Activated CD8-positive, alpha-beta memory T cell treated with anti-CD3 and anti-CD28 coated beads for 1 hour (primary cell): ENCODE measurements at places on chromosomes 4 and X.

DNA sequence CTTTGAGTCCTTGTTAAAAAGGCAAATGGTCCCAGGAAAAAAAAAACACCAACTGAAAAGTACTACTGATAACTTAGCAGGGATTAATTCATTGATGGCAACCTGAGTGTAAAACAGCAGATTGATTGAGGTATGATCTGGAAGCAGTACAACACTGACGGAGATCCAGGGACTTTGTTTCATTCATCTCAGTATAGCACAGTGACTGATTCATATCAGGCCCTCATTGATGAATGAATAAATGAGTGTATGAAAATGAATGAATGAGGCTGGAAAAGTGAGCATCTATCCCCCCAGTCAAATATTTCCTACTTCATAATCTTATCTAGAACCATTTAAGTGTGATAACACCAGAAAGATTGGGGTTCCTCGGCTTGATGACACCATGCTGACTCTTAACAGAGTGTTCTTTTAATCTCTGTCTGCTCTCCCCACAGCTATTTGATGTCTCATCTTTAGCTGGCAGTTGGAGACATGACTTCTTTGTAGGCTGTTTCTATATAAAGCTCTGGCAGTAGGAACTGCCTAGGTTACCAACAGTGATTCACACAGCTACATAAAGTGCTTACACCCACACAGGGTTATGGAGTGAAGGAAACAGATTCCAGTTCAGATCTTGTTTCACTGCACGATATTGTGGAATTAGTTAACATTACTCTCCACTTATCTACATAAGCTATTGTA lies 18.6 kb upstream of the RNF128 start:
- no peak for DNase-seq

DNA sequence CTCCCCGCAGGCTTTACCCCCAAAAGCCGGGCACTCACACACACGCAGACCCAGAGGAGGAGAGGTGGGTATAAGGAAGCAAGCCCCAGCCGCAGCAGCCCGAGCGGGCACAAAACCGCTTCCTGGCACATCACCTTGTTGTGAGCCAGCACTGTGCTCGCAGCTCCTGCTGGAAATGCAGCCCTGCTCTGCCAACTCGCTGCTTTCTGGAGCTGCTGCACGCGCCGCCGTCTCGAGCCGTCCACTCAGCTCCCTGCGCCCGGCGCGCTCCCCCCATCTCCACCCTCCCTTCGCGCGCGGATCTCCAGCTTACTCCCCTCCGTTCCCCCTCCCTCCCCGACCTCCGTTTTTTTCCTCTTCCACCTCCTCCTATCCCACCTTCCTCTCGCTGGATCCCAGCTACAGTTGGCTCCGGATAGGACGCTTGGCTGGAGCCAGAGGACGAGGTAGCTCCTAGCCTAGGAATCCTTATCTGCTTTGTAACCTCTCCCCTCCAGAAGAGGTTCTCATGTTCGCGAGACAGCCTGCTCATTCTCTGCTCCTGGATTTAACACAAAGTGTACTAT lies at the start of gene SPOCK3:
SPOCK3 (minus strand) TSS at position 179 of the 566 bp plus-strand sequence.
- DNase-seq: no peak

- no peak for DNase-seq
Observed at GRCh38 chr4:55553441-55554201, 6.9 kb upstream of the CLOCK start.

DNA sequence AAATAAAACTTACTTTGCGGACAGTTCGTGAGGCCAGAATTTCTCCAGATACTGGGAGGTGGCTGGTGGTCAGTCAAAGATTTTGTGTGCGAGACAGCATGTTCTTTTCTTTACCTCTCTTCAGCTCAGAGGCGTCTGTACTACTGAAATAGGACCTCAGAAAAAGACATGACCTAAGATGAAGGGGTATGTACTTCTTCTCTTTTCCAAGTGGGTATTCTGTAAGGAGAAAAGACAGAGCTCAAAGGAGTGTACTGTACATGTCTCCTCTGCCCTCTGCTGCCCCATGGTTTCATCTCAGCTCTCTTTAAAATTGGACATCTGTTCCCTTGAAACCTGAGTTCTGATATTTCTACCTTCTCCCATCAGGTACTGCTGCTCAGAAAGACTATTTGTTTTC lies 38.1 kb downstream of the SEPTIN11 start:
- no peak for DNase-seq

GRCh38 chr4:109184491-109184961 lies 117.9 kb downstream of the COL25A1 start:
- DNase-seq: no peak

GRCh38 chr4:14309431-14309830 lies 681.9 kb upstream of the BOD1L1 start:
- no peak for DNase-seq

GRCh38 chr4:59135248-59135985 lies 2025.2 kb upstream of the IGFBP7 start:
- DNase-seq: no peak

DNA sequence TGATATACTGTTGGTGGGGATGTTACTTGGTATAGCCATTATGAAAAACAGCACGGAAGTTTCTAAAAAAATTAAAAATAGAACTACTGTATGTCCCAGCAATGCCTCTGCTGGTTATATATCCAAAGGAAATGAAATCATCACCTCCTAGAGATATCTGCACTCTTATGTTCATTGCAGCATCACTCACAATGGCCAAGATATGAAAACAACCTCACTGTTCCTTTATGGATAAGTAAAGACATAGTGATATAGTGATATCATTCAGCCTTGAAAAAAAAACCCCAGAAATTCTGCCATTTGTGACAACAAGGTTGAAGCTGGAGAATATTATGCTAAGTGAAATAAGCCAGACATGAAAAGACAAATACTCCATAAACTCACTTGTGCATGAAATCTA lies 543.8 kb upstream of the SLIT2 start:
- no peak for DNase-seq

DNA sequence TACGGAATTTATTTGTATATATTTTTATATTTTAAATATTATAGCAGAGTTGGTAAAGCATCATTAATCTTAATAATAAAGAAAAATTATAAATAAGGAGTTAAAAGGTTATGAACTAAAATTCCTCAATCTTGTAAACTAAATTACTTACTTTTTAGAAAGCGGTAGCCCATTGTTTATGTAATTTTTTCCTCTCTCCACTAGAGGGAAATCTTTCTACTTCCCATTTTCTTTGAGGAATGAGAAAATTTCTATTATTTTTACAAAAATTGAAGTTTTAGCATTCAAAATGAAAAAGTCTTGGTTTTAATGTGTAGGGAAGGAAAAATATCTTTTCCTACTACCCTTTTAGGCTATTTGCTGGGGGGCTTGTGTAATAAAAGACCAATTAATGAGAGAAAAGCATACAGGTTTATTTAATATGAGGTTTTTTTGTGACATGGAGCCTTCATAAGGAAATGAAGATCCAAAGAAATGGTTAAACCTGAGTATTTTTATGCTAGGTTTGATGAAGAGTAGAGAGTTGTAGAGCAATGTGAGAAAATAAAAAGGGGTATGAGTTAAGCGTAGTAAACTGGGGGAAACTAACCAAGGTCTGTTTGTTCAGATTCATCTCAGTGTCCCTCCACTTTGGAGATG lies 68.7 kb upstream of the ADAD1 start:
- DNase-seq: no peak

GRCh38 chrX:20585782-20586181 lies 319.1 kb upstream of the RPS6KA3 start:
- DNase-seq: no peak

DNA sequence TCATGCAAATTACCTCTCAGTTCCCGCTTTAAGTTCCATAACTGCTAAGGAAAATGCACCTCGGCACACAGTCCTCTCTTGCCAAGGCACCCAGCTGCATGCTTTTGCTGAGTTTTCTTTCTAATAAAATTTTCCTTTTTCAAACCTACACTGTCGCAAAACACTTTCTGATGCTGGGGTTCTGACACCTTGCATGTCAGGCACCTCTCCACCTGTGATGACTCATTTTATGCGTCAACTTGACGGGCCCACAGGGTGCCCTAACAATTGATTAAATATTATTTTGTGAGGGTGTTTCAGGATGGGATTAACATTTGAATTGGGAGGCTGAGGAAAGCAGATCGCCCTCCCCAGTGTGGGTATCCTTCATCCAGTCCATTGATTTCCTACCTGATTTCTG lies 291.0 kb upstream of the STS start:
- DNase-seq: no peak

DNA sequence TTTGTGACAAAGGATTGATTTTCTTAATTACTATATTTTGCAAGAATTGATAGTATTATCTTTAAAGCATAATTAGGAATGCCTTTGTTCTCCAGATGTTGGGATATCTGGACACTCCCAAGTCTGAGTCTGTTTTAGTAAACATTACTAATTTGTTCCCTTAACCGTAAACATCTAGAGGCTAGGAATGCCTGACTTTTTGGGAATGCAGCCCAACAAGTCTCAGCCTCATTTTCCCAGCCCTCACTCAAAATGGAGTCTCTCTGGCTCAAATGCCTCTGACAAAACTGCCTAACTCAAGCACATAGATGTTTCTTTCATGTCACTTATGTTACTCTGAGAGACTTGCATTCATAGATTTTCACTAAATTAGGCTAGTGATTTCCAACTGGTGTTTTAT lies 297.0 kb upstream of the CLNK start:
- no peak for DNase-seq

- DNase-seq: no peak
Observed at GRCh38 chr4:80306260-80306659, 29.3 kb upstream of the CFAP299 start.

DNA sequence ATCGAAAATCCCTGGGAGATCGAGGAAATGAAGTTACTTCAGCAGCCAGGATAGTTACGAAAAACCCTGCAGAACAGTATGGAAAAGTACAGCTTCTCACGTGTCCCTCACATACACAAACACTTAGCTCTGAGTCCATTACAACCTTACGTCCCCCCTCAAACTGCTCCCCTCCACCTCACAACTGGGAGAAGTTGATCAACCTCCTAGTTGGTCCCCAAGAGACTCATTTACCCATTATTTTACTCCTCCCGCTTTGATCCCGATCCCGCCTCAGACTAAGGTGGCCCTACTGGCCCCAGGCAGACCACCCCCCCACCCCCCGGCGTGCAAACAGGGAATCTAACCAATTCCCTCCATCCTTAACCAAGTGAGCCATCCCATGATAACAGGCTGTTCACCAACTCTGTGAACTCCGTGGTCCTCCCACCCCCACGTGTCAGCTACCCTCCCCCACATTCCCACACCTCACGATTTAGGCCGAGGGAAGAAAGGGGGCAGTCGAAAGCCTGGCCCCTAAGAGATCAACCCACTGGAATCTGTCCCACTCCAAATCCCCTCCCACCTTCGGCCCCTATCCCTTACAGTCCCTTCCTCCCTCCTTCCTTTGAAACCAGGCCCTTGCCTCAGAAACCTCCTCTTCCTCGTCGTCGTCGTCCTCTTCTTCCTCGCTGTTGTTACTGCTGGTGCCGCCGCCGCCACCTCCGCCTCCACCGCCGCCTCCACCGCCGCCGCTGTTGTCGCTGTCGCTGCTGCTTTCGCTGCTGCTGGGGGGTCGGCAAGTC lies 755 bp downstream of the ANKRD17 start:
- DNase-seq: no peak

DNA sequence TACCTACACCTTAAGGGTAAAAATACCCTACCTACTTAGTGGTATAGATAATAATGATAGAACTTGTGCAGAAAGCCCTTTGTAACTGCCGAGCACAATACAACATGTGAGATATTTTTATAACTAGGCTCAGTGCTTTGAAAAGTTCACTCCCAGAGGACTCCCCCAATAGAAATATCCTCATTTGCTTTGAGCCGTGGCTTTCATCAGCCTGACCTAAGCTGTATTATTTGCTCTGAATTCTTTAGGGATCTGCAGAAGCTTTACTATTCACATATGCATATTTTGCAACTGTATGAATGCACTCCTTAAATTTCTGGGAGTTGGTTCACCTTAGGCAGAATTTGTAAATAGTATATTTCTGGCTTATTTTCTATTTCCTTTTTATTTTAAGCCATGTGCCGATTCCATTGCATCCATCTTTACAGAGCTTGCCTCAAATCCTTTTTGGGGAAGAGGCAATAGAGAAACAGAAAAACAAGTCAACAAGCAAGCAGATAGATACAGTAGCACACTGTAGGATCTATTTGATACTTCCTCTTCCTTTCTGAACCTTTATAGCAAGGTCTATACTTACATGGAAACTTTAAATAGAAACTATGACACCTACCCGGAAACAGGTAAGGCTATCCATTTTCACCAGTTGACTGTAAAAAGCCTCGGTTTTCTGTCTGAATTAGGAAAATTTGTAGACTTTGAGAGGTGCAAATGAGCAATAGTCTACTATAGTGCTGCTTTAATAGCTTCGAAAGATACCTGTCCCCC lies 242.5 kb upstream of the VCX3A start:
- no peak for DNase-seq

DNA sequence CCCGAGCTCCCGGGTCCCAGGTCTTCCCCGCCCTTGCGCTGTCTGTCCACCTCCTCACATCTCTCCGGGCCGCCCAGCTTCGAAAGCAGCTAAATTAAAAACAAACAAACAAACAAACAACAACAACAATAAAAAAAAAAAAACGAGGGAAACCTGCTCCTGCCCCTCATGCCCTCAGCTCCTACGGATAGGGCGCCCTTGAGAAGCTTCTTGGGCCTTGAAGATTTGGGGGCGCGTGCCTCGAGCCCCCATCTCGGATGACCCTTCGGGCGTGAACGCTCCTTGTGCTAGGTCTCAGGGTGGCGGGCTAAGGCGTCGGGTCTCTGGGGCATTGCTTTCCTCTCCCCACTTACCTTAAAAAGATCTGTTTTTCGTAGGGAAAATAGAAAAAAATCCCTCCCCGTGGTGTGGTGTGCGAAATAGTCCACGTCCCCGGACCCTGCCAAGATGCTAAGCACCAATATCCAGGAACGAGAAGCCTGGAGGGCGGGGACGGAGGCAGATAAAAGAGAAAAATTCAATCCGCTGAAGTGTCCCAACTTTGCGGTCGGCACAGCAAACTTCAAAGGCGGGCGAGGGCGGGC lies 603 bp downstream of the NDNF start:
- DNase-seq: no peak

DNA sequence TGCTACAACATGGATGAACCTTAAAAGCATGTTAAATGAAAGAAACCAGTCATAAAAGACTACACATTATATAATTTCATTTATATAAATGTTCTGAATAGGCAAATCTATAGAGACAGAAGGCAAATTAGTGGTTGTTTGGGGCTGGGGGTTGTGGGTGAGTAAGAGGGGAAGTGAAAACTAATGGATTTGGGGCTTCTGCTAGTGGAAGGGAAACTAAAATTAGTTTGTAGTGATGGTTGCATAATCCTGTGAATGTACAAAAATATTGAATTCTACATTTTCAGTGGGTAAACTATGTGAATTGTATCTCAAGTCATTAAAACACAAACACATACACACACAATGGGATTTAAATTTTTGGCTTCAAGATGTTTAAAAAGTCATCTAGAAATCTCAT lies 25.4 kb upstream of the LIMCH1 start:
- DNase-seq: no peak
